ENCODE measurements at places on chromosomes 4 and X. TPM values are rescaled to one million over a fixed set of nuclear protein-coding genes. Genes with fewer than 3 reads are reported as not detected.

- DNase-seq = no peak
Measured at GRCh38 chr4:37561196-37561802, 124.9 kb downstream of the RELL1 start.

The HHIP gene
- total RNA-seq = 11.5 TPM

The FSTL5 gene
- 31.6 TPM for total RNA-seq

- no peak for DNase-seq
Measured at GRCh38 chr4:120007191-120007871, 59.3 kb downstream of the MAD2L1 start.

The MAP3K15 gene
- total RNA-seq = 0.59 TPM

- no peak for DNase-seq
Measured at GRCh38 chrX:50158593-50158992, 42.2 kb downstream of the AKAP4 start.

DNA sequence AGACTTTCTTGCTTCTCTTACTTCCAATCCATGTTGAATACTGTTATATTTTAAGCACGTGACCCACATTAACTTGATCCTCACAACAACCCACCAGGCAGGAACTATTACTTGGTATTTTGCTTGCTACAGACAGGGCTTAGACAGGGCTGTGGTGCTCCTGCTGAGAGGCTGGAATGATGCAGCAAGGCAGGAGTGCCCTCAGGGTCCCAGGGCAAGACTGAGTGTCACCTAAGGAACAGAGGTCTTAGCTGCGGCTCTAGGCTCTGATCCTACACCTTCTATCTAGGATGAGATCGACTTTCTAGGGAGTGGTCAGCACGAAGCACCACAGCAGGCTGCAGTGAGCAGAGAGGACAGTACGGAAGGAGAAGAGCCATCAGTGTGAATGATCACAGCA is 20.0 kb downstream of the TAPT1 start:
- DNase-seq = no peak

GRCh38 chrX:49271341-49271740 is 1.7 kb downstream of the PPP1R3F start:
- no peak for DNase-seq

GRCh38 chrX:105608745-105609144 is 213.6 kb upstream of the NRK start:
- DNase-seq = no peak

- no peak for DNase-seq
Measured at GRCh38 chr4:32985256-32985655, 2265.1 kb downstream of the PCDH7 start.

GRCh38 chr4:41156574-41156973 is 57.8 kb downstream of the APBB2 start:
- DNase-seq = no peak

The SERTM2 gene
- total RNA-seq = 5.1 TPM

- DNase-seq = no peak
Measured at GRCh38 chr4:112130906-112131305, 14.3 kb upstream of the FAM241A start.

GRCh38 chr4:84639145-84639544 is 56.2 kb downstream of the CDS1 start:
- no peak for DNase-seq

GRCh38 chr4:37827030-37827685 is 672 bp downstream of the PGM2 start:
- DNase-seq = peak; percentile 28

The GAGE2A gene
- total RNA-seq = not detected

GRCh38 chrX:28850955-28851354 is 263.7 kb downstream of the IL1RAPL1 start:
- no peak for DNase-seq

GRCh38 chr4:88756149-88756548 is 58.5 kb upstream of the NAP1L5 start:
- no peak for DNase-seq

The TLR3 gene
- 8.4 TPM for total RNA-seq

DNA sequence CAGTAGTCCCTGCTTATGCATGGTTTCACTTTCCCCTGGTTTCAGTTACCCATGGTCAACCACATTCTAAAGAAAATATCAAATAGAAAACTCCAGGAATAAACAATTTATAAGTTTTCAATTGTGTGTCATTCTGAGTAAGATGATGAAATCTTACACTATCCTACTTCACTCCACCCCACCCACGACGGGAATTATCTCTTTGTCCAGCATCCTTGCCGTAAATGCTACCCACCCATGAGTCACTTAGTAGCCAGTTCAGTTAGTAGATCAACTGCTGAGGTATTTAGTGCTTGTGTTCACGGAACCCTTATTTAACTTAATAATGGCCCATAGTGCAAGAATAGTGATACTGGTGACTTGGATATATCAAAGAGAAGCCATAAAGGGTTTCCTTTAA is 91.4 kb downstream of the KLHL13 start:
- no peak for DNase-seq

DNA sequence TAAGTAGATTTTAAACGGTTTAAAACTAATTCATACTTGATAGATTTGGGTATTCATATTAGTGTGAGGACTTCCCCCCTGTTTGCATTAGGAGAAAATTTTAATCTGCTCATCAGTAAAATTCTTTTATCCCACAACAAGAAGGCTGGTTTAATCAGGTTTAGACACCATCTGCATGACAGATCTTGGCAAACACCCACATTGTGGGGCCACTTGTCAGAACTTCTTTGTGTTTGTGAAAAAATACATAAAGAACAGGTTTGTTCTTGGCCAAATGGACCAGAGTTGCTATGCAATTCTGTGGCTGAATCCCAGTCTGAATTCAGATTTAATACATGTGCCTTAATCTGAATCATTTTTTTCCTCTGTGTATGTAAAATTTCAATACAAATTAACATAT is 121.1 kb downstream of the REPS2 start:
- DNase-seq = no peak

The ZNF732 gene
- 1.4 TPM for total RNA-seq

The OFD1 gene
- 20.3 TPM for total RNA-seq

DNA sequence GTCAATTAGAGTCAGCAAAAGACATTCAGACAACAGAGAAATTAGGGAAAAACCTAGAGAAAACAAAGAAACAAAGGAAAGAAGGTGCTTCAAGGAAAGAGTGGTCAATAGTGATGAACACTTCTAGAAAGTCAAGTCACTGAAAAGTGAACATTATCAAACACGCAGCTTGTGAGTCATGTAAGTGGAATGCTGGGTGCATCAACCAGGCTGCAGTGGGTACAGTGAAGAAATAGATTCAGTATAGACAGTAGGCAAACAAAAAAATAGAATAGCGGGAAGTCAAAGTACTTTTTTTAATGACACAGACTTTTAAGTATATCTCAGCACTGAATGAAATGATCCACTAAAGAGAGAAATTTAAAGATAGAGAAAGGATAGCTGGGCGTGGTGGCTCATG is 245.8 kb downstream of the ARHGAP24 start:
- no peak for DNase-seq

DNA sequence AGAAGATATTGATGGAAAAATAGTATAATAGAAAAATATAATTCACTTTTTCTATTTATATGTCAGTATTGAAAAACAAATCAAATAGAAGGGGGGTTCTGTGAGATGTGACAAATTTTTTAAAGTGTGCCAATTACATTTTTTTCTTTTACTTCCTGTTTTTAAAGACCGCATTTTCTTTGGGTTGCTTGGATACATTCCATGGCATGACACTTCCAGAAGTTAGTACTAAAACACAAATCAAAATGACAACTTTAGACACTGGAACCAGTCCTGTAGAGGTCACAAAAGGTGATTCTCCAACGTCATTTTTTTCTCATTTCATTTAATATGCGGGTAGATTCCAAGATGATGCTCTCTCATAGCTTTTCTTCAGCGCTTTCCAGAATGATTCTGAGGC is 116.2 kb upstream of the GNPDA2 start:
- no peak for DNase-seq

The TCEAL7 gene
- total RNA-seq = 142 TPM

DNA sequence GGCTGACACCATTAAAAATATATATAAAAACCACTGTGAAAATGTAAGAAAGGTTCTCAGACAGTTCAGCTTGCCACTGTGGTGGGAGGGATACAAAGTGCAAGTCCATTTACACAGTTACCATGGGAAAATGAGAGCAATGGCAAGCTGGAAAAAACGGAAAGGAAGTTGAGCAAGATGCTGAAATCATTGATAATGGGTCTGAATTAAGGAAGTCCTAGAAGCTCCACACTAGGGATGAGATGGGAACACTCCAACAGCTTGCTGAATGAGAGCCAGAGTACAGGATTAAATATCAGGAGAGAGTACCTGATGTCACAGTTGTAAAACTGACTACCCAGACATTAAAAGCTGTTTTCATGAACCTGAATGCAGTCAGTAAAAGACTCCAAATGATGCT is 218.6 kb downstream of the PRDM5 start:
- DNase-seq = no peak

The DKK2 gene
- total RNA-seq = 32.2 TPM

GRCh38 chrX:153441981-153442380 is 3.9 kb downstream of the TREX2 start:
- no peak for DNase-seq

DNA sequence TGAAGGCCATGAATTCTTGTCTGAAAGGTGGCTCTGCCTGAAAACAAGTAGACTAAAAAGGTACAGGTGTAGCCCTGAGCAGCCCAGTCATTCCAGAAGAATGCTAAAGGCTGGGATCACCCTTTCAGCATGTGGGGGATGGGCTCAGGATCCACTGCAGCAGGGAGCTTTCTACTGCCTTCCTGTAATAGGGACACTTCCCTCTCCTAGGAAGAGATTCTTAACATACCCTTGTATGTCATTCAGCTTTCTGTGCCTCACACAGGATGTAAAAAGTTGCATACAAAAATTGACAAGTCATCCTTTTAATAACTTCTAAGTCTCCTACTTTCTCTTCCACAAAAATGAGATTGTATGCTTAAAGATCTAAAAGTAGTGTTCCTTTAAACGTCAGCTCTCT is 123.3 kb downstream of the ZNF518B start:
- DNase-seq = no peak

The HS3ST1 gene
- 4.8 TPM for total RNA-seq

The LRCH2 gene
- total RNA-seq = 20.4 TPM

GRCh38 chr4:14064984-14065383 is 437.5 kb upstream of the BOD1L1 start:
- peak; percentile 56 for DNase-seq

GRCh38 chrX:129784371-129784770 is 4.6 kb downstream of the SASH3 start:
- DNase-seq = no peak

- peak; percentile 83 for DNase-seq
Measured at GRCh38 chr4:129362691-129363274, 266.8 kb downstream of the C4orf33 start.

The FOXR2 gene
- total RNA-seq = not detected

The IQCM gene
- total RNA-seq = not detected

The PAGE2B gene
- total RNA-seq = 0.99 TPM

DNA sequence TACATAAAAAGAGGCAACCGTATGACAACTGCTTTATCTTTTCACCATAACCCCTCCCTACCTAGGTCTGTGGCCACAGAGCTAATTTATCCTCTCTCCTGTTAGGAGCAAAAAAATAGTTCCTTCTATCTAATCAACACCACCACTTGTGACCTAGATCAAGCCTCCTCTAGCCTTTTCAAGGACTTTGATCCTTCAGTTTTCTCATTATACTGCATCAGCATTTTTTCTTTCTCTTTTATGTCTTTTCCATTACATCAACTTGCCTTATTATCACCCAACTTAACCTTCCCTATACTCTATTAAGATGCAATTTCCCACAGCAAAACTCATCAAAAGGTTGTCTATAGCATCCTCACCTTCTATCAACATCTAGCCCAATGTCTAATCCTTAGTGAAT is 211.0 kb downstream of the ANKRD50 start:
- no peak for DNase-seq

DNA sequence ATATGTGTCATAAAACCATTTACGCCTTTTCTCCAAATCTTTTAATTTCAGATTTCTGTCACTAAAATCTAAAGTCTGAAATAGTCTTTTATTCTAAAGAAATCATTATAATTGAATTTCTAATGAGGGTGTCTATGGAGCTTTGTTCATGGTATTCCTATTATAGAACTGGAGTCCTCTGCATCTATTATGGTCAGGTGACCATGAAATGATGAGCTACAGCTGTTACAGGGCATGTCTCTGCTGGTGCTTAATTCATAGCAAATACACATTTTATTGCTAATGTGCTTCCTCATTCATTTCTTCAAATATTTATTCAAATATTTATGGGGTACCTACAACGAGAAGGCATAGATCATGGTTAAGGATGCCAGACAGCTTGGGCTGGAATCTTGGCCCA is 126.1 kb downstream of the NAA11 start:
- DNase-seq = no peak

DNA sequence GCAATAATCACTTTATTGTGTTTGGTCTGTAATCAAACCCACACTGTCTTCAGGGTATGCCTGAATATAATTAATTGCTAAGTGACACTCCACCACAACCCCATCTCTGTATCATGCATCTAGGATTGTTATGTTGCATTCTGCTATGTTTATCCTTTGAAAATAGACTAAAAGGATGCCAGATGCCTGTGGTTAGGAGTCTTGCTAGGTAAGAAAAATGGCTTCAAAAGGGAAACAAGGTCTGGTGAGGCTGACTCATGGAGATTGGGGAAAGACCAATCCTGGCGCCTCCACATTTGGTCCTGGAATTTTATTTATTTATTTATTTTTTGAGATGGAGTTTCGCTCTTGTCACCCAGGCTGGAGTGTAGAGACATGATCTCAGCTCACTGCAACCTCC is 360.5 kb upstream of the SLC7A11 start:
- DNase-seq = no peak

DNA sequence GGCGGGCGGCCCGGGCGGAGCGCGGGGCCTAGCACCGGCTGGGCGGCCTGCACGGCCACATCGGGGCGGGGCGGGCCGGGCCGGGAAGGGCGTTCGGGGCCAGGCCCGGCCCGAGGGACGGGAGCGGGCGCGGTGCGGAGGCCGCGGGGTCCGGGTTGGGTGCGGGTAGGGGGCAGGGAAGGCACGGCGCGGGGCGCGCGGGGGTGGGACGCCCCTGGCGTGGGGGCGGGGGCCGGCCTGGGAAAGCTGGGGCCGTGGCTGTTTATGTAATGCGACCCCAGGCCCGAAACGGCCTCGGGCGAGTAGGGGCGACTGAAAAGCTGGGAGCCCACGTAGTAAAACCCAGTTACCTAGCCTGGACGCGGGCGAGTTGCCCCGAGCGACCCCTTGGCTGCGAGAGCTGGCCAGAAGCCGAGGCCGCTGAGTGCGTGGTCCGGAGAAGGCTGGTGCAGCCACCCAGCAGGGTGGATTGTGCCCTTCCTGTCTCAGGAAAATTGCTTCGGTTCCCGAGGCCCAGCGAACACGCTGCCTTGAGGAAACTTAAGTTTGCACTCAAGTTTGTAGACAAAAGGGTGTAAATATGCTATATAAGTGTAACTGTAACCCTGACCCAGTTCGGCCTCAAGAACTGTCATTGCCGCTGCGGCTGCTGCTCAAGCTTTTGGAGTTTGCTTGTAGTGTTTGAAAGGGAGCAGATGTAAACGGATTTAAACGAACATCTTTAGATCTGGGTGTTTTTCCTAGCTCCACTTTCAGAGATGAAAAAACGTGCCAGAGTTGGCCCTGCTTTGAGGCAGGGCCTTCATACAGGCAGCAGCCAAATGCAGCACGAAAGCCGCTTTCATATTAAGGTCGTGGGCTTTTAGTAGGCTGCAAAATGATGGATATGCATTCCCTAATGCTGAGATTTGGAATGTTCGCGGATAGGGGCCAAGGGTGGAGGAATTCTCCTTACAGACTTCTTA is 674 bp downstream of the SEC24B start:
- DNase-seq = peak; percentile 64

The CCKAR gene
- 1.3 TPM for total RNA-seq
